Activated CD4-positive, alpha-beta T cell treated with anti-CD3 and anti-CD28 coated beads, Interleukin-10, Interleukin-2, amounts not matched to agents 100 ng/mL and 50 ng/mL, durations not matched to agents 16 hours and 8 hours (primary cell): ENCODE measurements at places on chromosomes 6 and 20.

GRCh38 chr20:18004384-18005031 lies 35.7 kb downstream of the MGME1 start:
- no peak for DNase-seq

GRCh38 chr20:19743640-19743995 lies 14.4 kb upstream of the RIN2 start:
- no peak for DNase-seq

DNA sequence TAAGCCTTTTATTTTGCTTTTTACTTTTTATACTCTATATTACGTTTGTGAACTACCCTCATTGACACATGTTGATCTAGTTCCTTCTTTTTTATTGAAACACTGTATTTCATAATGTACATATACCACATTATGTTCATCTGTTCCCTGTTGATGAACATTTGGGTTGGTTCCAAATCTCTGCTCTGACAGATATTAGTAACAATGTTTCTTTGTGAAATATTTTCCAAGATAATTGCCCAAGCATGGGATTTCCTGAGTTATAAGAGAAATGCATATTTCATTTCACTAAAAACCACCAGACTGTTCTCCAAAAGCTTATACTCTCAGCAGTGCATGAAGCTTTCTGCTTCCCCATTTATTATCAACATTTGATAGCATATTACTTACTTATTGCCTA lies 44.2 kb upstream of the TNFRSF21 start:
- no peak for DNase-seq

DNA sequence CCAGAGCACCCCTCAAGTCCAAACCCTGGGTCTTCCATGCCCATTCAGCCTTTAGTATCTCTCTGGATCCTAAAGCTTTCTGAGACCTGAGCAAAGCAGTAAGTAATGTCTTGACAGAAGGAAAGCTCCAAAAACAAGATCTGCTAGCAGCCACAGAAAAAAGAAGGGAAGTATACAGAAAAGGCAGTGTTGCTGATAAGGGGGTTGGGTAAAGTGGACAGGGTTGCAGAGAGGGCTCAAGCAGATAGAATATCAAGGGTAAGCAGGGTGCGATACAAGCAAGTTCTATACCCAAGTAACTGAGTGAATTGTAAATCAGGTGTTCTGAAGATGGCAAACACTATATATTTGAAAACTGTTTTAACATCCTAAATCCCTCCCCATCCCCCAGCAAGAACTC lies 113.4 kb upstream of the CARMIL1 start:
- no peak for DNase-seq

DNA sequence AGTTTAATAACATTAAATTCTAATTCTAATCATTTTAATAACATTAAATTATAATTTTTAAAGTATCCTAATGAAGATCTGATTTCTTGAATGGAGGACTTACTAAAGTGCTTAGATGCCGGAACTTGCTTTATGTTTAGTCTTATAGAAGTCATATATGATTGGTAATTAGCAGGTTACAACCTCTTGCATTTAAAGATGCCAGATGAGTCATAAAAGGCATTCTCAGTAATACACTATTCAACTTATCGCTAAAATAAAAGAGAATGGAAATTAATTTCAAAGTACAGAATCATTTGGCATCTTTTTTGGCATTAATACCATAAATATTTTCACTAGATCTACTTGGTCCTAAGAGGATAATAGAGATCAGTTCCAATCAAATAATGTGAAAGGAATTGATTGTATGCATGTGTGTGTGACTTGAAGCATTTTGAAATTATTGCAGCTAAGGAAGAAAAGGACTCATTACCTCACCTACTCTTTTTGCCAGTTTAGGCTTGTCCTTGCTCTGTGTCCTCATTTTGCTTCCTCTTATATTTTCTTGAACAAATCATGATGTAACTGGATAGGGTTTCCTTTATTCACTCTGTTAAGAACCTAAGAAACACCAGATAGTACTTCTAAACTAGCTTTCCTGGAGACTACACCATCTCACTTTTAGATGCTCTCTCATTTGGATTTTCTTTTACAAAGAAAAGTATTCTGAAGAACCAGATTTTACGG lies 2.7 kb downstream of the COL21A1 start:
- no peak for DNase-seq

DNA sequence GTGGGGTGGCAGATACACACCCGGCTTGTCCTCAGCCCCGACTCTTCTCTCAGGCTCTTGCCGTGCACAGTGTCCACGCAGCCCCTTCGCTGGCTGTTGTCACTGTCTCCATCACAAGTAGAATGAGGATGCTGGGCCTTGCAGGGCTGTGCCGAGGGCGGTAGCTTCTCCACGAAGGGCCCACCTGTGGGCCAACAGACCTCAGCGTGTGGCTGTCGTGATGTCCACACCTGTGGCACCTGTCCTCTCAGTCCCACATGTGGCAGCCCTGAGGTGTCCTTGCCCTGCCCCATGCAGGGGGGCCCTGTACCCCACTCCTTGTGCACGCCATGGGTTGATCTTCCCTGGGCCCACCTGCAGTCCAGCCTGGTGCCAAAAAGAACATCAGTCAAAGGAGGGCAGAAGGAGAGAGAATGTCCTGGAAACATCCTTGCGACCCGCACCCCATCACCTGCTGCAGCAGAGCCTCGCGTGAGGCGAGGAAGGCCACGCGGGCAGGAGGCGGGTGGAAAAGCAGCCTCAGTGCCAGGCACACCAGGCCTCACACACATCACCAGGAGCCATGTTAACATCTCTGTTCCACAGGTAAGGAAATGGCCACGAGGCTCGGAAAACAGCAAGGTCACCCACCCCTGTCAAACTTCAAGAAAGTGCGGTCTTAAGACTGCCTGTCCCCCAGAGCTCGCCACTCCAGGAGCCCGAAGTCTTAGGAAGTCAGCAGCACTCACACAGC lies 22.3 kb upstream of the AFDN start:
- no peak for DNase-seq

GRCh38 chr20:54107600-54108325 lies 37.4 kb upstream of the BCAS1 start:
- DNase-seq, result no peak

DNA sequence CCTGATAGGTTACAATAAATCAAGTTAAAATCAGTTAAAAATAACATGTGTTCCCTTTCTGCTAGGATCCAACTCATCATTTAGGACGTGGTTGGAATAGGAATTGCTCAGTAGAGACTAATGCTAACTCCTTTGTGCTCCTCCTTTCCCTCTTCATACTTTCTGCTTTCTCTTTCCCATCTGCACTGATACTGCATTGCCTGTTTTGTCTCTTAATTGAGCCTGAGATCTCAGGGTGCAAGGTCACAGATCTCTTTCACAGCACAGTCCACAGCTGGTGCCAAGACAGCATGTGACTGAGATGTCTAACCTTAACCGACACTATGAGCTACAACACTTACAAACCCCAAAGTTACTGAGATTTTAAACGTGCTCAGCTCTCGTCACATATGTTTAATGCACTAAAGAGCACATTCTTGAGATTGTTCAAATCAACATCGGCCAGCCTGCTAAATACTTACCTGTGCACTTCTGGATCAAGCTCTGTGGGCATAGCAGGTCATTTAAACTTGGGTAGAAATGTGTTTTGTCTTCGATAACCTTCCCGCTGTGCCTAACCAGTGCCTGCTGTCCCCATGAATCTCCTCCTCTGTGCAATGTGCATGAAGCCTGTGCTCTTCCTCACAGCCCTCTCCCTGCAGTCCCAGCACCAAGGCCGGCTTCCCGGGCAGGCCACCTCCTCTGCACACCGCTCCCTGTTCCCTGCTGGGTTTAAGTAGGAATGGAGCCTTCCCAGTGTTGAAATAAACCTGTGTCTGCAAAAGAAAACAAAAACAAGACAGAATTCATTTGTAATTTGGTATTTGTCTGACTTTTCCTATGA lies 39.6 kb upstream of the AFDN start:
- DNase-seq, result no peak

GRCh38 chr6:155366325-155366724 lies 52.0 kb upstream of the TFB1M start:
- DNase-seq, result no peak
